ENCODE measurements at places on chromosomes 16 and 17.
A peak's percentile ranks its signal among the peaks of the same experiment; 100 is the strongest.

- DNase-seq = no peak
Observed at GRCh38 chr16:85125570-85126393, 13.5 kb upstream of the CIBAR2 start.

DNA sequence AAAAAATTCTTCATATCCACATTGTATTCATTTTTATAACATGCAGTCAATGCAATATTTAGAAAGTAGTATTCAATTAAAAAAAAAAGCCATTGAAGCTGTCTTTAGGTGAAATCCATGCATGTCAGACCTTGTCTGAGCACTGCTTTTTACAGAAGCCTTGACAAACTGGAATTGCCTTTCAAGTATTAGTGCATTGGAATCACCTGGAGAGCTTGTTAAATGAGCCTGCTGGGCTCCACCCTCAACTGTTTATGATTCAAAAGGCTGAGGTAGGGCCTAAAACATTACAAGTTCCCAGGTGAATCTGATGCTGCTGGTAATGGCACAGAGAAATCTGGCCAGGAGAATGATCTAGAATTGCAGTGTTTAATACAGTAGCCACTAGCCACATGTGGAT lies 85.8 kb downstream of the HIC1 start:
- no peak for DNase-seq

- DNase-seq = no peak
Observed at GRCh38 chr17:55625521-55625920, 97.1 kb downstream of the TMEM100 start.

DNA sequence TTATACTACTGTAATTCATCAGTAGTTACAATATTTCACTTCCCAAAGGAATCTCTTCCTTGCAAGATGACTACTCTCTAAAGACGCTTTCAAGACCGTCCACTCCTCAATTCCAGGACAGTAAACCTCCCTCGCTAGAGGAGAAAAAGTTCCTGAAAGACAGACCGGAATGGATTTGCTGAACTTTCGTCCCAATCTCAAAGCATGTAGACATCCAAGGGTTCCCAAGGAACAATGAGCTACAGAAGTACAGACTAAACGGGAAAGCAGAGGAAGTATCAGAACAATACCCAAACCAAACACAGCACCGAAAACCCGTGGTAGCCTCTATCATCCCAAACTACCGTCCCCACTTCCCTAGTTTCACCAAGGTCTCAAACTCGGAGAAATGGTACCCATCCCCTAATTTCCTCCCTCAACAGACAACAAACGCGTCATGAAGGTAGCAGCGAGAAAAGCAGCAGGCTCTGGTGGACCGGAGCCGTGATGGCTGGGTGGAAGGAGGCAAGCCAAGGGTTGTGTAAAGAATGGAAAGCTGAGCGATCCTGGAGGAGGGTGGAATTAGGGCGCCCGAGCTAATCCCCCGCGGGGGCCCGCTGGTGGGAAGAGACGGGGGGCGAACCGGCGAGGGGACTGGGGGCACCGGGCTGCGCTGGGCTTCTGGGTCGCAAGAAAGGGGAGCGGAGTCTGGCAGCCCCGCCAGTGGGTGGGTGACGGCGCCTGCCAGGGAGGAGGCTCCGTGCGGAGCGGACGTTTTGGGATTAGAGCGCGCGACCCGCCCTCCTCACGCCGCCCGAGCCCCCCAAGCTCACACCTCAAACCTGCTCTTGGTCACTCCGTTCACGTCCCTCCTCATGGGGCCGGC lies 647 bp downstream of the FBXL20 start:
- no peak for DNase-seq

- DNase-seq = no peak
Observed at GRCh38 chr17:69445132-69445531, 30.6 kb downstream of the MAP2K6 start.

- DNase-seq = no peak
Observed at GRCh38 chr17:49015179-49015923, 18.2 kb downstream of the IGF2BP1 start.

DNA sequence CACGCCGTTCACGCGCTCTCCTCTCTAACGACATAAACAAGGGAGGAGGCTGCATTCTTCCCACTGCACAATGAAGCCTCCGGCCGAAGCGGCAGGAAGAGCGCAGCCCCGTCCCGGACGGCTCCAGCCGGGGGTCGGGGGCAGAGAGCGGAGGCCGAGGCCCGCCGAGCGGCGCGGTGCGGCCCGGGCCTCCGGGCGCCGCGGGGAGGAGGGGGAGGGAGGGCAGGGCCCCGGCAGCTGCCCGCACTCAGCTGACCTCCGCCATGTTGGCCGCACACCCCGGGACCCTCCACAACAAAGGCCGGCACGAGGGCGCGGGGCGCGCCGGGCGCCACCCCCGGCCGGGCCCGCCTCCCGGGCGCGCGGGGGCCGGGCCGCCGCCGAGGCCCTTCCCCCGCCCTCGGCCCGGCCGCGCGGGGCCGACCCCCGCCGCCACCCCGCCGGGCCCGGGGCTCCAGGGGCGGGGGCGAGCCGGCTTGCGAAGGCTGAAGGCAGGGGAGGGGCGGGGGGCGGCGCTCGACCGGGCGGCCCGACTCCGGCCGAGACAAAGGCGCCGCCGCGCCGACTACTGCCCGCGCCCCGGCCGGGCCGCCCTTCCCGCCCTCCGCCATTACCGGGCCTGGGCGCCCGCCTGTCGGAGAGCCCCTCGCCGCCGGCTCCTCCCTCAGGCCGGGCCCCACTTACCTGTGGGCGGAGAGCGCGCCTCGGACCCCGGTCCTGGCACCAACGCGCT lies 527 bp downstream of the SIAH1 start:
- peak; percentile 15 for DNase-seq

- no peak for DNase-seq
Observed at GRCh38 chr16:73233846-73234424, 186.0 kb upstream of the ZFHX3 start.

DNA sequence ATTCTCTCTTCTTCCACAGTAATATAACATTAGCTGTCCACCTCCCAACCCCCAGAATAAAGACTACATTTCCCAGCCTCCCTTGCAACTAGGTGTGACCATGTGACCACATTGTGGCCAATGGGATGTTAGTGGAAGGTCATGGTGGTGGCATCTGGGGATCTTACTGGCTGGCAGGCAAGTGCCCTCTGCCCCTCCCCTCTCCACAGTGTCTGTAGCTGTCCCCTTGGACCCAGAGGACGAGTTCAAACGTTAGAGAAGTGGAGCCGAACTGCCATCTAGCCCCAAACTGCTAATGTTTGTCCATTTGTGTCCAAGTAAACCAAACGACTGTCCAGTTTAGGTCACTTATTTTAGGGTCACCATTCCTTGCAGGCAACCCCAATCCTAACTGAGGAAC lies 26.6 kb upstream of the KCNG4 start:
- DNase-seq = no peak

GRCh38 chr16:50494501-50495491 lies 53.4 kb upstream of the NKD1 start:
- DNase-seq = no peak
